ENCODE measurements at places on chromosomes 11 and 22. TPM values are rescaled to one million over a fixed set of nuclear protein-coding genes. Genes with fewer than 3 reads are reported as not detected.

PGM2L1 gene
- total RNA-seq, result 8.4 TPM

BDNF gene
- total RNA-seq, result not detected

OR52H1 gene
- not detected for total RNA-seq

GRCh38 chr11:1337647-1338007 is 28.2 kb upstream of the TOLLIP start:
- peaks cover 20% of the 10 kb centered on the region for H3K4me1 ChIP-seq
- H3K27me3 ChIP-seq, result peaks cover 13% of the 10 kb centered on the region
- H3K27ac ChIP-seq, result peak overlapping the region; percentile 7
- H3K4me3 ChIP-seq, result peak overlapping the region; percentile 60
- DNase-seq, result no peak

DNA sequence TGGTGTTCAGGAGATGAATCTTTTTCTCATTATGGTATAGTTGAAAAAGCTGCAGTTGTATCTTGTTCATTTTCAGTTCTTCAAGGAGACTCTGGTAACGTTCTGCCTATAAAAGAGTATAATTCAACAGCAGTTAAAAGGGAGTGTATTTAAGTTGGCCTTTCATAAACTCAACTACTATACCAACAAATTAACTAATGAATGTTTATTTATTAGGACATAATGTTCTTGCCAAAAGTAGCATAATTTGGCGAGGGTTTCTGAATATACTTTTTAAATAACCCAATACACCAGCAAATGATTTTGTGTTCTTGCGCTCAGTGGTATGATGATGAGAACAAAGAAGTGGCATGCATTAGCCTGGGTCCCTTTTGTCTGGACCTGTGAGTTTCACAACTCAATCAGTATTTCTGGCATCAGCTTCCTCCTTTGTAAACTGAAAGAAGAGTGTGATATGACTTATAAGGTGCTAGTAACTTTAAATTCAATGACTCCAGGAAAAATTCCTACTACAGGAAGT is 10.9 kb downstream of the SMC1B start:
- H3K4me3 ChIP-seq, result no peak overlapping the region
- H3K36me3 ChIP-seq, result no peaks in the 10 kb centered on the region
- no peak overlapping the region for H3K27ac ChIP-seq
- no peaks in the 10 kb centered on the region for H3K4me1 ChIP-seq
- H3K27me3 ChIP-seq, result peaks cover 16% of the 10 kb centered on the region
- DNase-seq, result no peak

DNA sequence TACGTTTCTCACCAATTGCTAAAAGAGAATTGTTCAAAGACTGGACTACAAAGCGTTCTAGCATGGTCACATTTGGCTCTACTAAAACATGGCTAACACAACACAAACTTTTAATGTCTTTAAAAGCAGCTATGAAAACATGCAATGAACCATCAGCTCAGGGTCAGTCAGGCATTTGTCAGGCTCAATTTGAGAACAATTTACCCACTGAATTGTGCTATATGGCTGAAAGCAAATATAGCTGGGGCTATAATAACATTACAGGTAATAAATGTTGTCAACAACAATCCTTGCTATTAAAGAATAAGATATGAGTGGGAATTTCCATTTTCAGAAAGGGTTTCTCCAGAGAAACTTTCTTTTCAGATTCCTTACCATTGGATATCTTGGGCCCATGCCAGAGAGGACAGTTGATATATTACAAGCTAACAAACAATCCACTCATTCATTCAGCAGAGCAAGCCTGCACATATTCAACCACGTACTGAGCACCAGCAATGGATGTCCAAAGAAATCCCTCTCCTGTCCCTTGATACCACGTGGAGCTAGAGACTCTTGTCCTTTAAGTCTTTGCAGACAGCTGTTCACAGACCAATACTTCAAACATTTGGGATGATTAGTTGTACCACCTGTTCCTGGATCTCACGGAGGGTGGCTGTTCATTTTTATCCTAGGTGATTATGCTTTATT is 82.5 kb upstream of the DDI1 start:
- no peak overlapping the region for H3K27ac ChIP-seq
- H3K4me1 ChIP-seq, result no peaks in the 10 kb centered on the region
- no peaks in the 10 kb centered on the region for H3K27me3 ChIP-seq
- H3K36me3 ChIP-seq, result no peaks in the 10 kb centered on the region

GRCh38 chr11:83951521-83951920 is 665.4 kb upstream of the CCDC90B start:
- no peaks in the 10 kb centered on the region for H3K36me3 ChIP-seq
- H3K4me1 ChIP-seq, result no peaks in the 10 kb centered on the region
- no peak for DNase-seq

DNA sequence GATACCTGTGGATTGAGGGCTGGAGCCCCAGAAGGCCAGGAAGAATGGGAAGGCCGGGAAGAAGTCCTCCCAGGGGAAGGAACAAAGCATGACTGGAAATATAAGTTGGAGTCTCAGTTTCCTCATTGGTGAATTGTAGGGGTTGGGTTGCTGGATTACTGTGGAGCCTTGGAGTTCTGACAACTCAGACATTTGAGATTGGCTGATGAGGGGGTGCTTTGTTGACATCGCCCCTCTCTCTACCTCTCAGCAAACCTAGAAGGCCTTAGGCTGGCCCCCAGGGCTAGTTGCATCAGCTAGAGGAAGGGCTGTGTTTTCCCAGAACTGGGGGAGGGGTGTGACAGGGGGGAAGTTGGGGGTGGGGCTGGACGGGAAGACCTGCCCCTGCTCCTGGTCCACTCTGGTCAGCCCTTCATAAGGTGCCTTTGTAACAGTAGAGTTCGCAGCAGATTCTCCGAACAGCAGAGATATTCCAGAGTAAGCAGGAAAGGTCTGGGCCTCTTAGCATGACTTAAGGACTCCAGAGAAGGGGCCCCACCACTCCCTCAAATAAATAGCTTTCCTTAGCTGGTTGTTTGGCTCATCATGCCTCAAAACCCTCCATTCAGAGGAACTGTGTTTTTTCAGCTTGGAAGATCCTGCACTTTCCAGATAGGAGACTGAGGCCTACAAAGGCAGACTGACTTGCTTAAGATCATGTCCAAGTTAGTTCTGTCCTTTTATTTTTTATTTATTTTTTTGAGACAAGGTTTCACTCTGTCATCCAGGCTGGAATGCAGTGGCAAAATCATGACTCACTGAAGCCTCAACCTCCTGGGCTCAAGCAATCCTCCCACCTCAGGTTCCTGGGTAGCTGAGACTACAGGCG is 12.5 kb upstream of the THRSP start:
- H3K27ac ChIP-seq, result no peak overlapping the region
- no peaks in the 10 kb centered on the region for H3K36me3 ChIP-seq
- H3K4me1 ChIP-seq, result peaks cover 7% of the 10 kb centered on the region
- no peak for DNase-seq
- no peak overlapping the region for H3K4me3 ChIP-seq
- no peaks in the 10 kb centered on the region for H3K27me3 ChIP-seq

GRCh38 chr22:37210041-37210803 is 2.1 kb downstream of the SSTR3 start:
- peak overlapping the region; percentile 59 for H3K27ac ChIP-seq
- no peaks in the 10 kb centered on the region for H3K27me3 ChIP-seq
- peaks cover 44% of the 10 kb centered on the region for H3K4me1 ChIP-seq
- H3K4me3 ChIP-seq, result no peak overlapping the region
- no peak for DNase-seq
- peaks cover 14% of the 10 kb centered on the region for H3K36me3 ChIP-seq

- H3K27me3 ChIP-seq, result no peaks in the 10 kb centered on the region
- no peak for DNase-seq
- H3K4me1 ChIP-seq, result no peaks in the 10 kb centered on the region
- H3K4me3 ChIP-seq, result no peak overlapping the region
- H3K36me3 ChIP-seq, result no peaks in the 10 kb centered on the region
Observed at GRCh38 chr11:25159341-25159740, 662.5 kb downstream of the LUZP2 start.

GRCh38 chr11:44451706-44452105 is 113.8 kb upstream of the CD82 start:
- H3K4me1 ChIP-seq, result no peaks in the 10 kb centered on the region
- H3K36me3 ChIP-seq, result no peaks in the 10 kb centered on the region
- no peak overlapping the region for H3K27ac ChIP-seq
- peaks cover 4% of the 10 kb centered on the region for H3K27me3 ChIP-seq
- no peak for DNase-seq
- no peak overlapping the region for H3K4me3 ChIP-seq

Data from activated CD4-positive, alpha-beta T cell treated with anti-CD3 and anti-CD28 coated beads, Interleukin-2, amount 10 ng/mL, durations not matched to agents 7 days and 5 days (primary cell).